CD4-positive, alpha-beta T cell treated with Interleukin-21 for 1 hour (primary cell): ENCODE measurements at places on chromosomes 1 and 21.

GRCh38 chr1:21702780-21703179, 33.6 kb upstream of the RAP1GAP start:
- DNase-seq: no peak

- DNase-seq: no peak
Measured at GRCh38 chr1:150829751-150830150, 21.7 kb upstream of the CTSK start.

- DNase-seq: peak; percentile 65
Measured at GRCh38 chr1:174158767-174159251, 511 bp upstream of the RABGAP1L start.

DNA sequence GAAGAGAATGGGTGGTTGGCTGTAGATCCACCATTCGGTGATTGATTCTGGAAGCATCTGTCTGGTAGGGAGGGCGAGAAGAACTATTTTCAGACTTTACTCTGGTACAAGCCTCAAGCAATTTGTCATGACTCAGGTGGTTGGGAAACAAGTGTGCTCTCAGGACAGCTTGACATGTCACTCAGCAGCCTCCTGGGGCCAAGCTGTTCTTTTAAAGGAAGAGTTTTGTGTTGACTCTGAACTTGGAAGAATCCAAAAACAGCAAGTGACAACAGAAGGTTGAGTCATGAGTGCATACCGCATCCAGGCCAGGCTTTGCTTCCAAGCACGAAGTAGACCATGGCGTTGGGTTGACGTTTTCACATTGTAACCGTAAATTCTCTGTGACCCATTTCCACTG, 65.9 kb downstream of the CLIC6 start:
- DNase-seq: no peak

GRCh38 chr1:226637147-226637935, 88.8 kb downstream of the STUM start:
- no peak for DNase-seq

DNA sequence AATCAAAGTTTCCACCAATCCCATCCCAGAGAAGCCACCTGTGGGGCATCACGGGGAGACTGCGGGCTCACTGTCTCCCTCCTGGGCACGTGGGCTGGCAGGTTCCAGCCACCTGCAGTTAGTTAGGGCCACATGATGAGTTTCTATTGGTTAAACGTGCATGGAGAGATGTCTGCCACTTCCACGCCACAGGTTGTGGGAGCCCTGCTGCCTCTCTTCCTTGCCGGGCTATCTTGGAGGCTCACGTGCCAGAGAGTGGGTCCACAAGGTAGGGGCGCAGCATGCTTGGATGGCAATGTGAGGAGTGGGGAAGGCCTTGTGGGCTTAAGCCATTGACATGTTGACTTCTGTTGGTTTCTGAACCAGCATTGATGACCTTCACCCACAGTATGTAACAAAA, 3.5 kb downstream of the KRTAP10-7 start:
- DNase-seq: no peak

- DNase-seq: no peak
Measured at GRCh38 chr1:67759066-67759465, 74.1 kb downstream of the GADD45A start.

DNA sequence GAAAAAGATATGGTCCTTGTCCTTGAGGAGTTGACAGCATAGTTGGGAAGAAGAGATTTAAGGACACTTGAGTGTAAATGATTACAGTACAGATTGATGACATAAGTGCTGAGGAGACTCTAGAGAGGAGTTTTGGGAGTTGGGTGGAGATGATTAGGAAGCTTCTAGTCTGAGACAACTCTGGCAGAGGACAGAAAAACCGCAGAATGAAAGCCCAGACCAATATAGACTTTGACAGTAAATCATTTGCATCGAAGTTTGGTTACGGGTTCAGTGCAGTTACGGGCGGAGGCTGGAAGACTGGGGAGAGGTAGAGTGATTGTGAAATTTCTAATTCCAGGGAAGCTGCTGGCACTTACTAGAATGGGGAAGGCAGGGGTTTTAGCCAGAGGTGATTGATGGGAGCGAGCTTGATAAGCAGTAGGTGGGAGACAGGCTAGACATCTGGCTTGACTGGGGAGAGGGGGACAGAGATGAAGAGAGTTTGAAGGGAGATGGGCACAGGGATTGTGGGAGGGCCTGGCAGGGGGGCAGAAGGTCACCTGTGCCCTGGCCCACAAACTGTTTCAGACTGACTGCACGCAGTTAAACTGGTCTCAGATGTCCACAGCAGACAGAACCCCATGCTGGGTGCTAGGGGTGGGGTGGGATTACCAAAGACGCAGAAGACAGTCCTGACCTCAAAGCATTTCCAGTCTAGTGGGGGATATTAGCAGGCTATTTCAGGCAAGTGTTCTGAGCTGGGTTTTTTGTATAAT, 20.1 kb downstream of the SH2D2A start:
- no peak for DNase-seq

DNA sequence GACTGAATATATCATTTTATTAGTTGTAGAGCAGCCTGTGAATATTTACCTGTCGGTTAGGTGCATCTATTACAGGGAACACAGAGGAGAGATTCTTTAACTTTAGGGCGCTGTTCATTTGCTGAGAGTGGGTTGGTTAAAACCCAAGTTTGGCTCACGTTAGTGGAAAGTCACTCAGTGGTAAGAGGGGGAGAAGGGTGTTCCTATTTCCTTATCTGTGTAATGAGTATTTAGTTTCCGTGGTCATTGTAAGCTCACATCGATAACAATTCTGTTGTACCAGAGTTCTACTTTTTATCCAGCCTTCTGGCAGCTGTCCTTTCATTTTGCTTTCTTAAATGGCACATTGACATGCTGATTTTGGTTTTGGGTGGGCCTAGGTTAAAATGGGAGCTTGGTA, 773.2 kb upstream of the ADAMTS5 start:
- no peak for DNase-seq

DNA sequence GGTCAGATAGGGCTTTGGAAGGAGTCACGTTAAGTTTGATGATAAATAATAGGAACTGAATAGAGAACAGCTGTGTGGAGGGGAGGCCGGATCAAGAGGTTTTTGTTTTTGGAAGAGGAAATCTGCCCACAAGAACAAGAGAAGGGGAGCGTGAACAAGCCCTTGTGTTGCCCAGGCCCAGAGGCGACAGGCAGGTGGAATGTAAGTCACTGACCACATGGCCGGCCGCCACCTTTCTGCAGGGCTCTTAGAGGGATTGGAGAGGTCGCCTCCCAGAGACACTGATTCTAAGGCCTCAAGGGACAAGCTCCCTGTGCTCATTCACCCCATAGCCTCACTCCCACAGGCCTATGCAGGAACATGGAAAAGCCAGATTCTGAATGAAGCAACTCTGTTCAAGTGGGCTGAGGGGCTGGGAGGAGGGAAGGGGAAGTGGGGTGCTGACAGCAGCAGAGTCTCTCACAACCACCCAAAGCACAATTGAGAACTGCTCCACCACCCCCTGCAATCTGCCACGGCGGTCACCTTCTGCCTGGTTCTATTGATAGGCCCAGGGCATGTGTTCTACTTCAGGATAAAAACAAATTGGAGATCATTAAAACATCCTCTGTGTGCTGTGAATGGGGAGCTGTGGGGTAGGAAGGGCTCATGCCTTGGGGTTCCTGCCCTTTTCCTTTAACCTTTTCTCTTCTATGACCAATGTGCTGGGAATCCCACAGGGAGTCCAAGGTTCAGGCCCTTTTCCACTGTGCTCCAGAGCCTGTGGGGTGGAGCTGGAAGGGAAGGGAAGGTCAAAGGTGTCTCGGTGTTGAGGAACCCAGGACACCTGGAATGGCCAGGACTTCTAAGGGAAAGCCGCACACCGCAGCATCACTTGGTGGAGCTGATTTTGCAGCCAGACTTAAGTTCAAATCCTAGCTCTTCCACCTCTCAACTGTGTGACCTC, 63.3 kb upstream of the PARP1 start:
- DNase-seq: no peak

- DNase-seq: peak; percentile 40
Measured at GRCh38 chr1:204213668-204214662, at the start of gene GOLT1A. TSS of gene GOLT1A (minus strand) at chr1:204213988. CDS start at chr1:204213906, 82 bp downstream.

DNA sequence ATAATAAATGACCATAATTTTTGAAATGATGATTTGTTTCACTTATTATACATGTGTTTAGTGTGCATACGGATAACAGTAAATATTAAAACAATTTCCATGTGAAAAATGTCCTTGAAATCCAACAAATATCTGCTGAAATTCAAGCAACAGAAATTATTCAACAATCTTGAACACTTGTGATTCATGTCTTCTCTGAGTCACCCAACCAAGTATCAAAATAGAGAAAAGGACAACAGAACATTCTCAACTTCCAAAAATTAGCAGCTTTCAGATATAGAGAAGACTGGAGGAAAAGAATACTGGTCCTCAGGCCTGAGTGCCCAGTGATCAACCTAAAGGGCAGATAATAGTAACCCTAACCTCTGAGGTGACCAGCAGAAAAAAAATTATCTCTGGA, 90.8 kb downstream of the VAV3 start:
- DNase-seq: no peak

GRCh38 chr1:56964349-56965017, 1.3 kb downstream of the C8B start:
- DNase-seq: no peak

- DNase-seq: no peak
Measured at GRCh38 chr1:192793983-192794767, 14.7 kb upstream of the RGS2 start.

GRCh38 chr1:200373811-200374231, 36.0 kb downstream of the ZNF281 start:
- DNase-seq: no peak

GRCh38 chr1:206814716-206815341, 42.5 kb upstream of the IL10 start:
- no peak for DNase-seq

DNA sequence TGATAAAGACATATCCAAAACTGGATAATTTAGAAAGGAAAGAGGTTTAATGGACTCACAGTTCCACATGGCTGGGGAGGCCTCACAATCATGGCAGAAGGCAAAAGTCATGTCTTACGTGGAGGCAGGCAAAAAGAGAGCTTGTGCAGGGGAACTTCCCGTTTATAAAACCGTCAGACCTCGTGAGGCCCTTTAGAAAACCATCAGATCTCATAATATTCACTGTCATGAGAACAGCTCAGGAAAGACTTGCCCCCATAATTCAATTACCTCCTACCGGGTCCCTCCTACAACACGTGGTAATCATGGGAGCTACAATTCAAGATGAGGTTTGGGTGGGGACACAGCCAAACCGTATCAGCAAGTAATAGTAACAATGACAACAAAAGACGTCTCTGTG, 88.2 kb upstream of the SLC25A33 start:
- no peak for DNase-seq

GRCh38 chr1:164423136-164423535, 135.8 kb upstream of the PBX1 start:
- DNase-seq: no peak

GRCh38 chr1:9311029-9311428, 18.3 kb downstream of the SPSB1 start:
- no peak for DNase-seq

DNA sequence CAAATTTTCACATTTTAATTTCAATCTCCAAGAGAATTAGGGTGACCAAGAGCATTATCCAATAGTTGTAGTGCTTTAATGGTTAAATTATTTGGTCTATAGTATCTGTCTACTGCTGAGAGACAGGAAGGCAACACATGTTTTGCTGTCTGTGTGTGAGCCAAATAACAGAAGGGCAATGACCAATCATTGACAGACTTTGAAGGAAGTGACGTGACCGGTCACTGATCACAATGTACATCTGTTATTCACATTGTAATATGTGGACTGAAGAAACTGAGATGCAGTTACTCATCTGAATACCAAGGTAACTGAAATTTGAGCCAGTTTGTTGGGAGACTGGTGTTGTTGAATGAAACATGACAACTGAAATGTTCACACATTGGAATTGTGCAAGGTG, 196.7 kb downstream of the LRRC40 start:
- DNase-seq: no peak

DNA sequence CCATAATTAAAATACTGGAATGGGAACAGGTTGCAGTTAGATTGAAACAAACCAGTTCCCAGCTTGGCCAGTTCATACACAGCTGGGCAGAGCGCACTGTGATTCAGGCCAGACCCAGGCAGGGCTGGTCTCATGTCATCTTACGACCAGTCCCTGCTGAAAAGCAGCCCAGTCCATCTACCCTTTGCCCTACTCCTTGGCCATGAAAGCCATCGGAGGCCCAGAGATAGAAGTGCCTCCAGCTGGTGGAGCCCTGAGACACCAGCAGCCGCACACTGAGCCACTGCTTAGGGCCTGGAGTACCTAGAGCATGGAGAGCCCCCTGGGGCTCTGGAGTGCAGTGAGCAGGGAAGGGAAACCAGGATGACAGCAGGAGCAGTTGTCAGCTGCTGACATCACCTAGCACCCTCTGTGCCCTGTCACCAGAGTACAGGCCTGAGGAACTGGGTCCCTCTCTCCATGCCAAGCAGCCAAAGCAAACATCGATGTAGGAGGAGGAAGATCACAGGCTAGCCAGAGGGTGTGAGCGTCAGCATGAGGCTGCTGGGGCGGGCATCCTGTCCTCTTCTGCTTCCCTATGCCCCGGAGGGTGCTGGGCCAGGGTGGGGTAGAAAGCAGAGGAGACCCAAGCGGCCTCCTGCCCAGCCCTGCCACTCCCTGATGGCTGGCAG, 34.2 kb upstream of the TMEM125 start:
- DNase-seq: no peak

DNA sequence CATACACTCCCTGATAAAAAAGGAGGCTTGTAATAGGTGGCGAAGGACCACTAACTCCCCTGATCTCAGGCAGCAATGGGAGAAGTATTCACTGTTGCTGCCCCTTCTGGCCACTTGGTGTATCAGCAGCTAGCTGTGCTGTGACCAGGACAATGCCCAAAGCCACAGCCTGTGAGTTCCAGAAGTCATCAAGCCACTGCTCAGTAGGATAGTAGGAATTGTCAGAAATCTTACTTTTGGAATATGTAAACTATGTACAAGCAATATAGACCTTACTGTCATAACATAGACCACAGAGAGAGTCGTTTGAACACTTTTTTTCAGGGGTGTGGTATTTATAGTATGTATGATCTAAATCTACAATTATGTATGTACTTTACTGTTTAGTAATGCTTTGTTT, 248.3 kb upstream of the CAMK1G start:
- no peak for DNase-seq

- no peak for DNase-seq
Measured at GRCh38 chr1:34590211-34590623, 164.6 kb upstream of the GJB5 start.

- no peak for DNase-seq
Measured at GRCh38 chr1:217343907-217344306, 287.0 kb downstream of the GPATCH2 start.

DNA sequence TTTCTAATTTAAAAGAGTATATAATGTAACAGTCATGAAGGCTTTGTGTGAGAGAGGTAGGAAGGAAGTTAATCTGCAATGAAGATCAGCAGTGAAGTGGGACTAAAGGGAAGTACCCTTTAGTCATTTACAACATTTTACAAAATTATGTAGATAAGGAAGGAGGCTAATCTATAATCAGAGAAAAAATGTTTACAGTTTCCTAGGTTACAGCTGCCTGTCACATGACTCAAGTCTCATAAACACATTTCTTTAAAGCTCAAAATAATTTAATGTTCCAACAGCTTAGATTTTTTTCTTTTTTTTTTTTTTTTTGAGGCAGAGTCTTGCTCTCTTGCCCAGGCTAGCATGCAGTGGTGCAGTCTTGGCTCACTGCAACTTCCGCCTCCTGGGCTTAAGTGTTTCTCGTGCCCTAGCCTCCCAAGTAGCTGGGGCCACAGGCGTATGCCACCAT, 26.2 kb upstream of the CAP1 start:
- DNase-seq: peak; percentile 56
